ENCODE measurements at places on chromosomes 16 and 17.
A peak's percentile ranks its signal among the peaks of the same experiment; 100 is the strongest.

DNA sequence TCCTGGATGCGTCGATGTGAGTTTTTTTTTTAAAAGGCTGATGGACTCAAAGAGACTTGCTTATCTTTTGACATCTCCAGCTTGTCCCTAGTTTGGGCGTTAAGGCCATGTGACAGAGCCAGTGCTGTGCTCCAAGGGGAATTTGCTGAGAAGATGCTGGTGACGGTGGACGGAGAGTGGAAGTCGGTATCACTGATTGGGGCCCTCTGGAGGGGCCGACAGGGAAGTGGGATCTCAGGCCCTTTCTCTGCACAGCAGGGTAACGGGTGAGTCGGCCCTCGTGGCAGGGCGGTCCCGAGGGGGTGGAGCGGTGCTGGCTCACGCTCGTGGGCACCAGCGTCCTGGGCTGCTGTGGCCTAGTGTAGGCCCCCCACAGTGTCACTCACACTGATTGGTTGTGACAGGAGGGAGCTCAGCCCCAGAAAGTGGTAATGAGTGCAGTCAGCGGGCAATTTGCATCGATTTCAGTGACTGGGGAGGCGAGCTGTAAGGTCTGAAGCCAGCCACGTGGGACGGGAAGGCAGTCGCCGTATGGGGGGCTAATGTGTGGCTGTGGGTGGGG is 91.3 kb downstream of the TBC1D16 start:
- no peak for DNase-seq

- no peak for DNase-seq
Observed at GRCh38 chr17:10112962-10113361, 85.4 kb downstream of the GAS7 start.

DNA sequence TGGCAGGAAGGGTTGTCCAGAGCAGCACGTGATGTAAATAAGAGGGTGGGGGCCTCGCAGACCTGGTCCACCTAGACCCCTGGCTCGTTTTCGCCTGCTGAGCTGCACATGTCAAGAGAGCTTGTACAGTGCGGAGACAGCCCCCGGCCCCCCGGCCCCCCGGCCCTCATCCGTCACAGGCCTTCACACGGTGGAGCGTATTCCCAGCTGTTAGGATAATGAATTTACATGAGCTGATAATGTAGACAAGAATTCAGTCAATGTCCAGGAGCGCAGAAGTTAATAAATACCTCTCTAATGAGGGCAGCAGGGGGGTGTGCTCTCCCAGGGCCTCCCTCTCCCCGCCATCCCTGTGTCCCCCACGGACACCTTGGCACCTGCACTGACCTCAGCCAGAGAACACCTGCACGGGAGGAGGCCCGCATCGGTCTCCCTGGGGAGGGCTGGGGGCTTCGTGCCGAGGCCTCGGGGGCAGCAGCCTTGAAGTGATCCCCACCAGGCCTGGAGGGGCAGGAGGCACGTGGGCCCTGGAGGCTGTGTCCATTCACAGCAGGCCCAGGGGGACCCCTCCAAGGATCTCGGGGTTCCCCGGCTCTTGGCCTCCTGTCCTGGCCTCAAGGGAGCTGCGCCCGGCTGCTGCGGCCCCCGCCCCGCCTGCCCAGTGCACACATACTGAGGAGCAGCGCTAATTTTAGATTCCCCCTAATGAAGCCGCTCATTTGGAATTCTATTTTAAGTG is 14.6 kb downstream of the GSE1 start:
- no peak for DNase-seq

DNA sequence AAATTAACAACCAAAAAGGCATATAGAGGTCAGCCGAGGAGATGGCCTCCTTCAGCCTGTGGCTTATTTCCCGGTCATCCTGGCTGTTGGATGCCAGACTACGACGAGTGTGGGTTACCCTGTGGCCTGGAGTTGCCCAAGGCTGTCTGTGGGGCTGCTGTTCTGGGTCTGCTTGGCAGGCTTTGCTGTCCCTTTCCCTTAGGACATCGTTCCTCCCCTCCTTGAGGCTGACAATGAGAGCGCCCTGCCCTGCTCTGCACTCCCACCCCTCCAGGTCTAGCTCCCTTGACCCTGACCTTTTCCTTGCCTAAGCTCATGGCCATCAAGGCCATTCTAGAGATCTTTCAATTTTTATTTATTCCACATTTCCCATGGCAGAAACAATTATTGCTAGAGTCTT is 1.9 kb upstream of the CBFB start:
- DNase-seq = no peak

DNA sequence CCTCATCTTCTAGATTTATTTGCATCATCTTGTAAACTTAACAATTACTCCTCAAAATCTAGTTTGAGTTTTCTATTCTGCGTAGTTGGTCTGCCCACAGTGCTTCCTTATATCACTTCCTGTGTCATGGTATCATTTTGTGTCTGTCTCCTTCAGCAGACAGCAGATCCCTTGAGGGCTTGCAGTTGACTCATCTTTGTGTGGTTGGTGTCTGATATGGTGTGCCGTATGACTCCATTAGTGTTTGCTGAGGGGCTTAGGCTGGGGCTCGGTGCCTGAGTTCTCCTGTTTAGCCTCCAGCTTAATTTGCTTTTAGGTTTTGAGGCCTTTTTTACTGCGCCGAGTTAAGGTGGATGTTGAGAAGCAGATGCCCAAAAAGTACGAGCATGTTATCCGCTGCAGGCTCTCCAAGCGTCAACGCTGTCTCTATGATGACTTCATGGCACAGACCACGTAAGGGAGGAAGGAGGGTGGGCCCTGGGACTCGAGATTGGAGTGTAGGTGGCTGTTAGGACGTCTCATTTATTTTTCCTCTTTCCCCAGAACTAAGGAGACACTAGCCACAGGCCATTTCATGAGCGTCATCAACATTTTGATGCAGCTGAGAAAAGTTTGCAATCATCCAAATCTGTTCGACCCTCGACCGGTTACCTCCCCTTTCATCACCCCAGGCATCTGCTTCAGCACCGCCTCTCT is 16.9 kb downstream of the SRCAP start:
- DNase-seq = no peak

DNA sequence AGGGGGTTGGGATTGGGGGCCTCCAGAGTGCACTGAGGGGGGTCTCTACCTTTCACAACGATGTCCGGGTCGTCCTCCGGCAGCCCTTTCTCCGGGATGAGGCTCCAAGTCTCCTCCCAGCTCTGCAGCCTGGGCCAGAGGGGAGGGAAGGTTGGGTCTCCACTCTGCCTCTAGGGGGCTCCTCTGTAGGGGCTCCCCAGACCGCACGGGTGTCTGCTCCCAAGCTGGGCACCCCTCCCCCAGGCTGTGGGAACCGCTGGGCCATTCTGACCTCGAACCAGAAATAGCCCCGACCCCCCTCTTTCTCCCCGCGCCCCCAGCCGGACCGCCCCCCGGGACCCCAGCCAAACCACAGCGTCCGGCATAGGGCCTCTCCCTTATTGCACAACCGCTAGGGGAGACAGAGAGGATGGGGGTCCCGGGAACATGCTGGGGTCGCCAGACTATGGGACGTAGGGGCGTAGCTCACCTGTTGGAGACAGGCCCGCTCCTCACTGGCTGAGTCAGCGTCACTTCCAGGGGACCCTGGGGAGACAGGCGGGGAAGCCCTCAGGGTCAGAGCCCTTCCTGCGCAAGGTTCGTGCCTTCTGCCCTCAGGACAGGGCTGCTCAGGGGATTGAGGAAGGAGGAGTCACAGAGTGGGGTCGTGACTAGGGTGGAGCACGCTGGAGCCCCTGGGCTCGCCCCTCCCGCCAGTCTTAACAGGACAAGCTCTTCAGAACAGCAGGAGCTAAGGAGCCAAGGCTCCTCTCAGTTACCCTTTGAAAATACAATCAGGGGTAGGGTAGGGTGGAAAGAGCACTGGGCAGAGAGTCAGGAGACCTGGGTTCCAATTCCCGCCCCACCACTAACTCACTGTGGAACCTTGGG is 2.7 kb downstream of the PLEKHH3 start:
- peak; percentile 57 for DNase-seq

DNA sequence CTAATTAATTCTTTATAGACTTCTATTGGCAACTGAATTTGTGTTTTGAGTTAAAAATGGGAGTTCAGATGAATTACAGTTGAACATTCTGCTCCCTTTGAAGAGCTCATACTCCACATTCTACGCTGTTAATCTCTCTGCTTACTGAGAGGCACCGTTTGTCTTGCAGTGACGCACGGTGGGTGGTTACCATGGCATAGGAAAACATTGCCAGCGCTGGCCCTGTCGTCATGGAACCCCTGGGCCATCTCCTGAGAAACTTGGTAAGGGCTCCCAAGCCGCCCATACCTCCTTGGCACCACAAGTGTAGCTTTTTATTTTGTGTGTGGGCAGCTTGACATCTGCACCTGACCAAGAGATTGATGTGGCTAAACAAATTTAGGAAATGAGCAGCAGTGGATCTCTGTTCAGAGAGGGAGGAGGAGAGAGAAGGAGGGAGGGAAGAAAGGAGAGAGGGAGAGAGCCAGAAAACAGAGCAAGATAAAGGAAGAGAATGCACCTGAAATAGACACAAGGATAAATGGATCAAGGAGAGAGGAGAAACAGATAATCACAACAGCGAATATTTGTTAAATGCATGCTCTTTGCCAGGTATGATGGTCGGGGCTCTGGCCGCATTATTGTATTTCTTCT is 398.5 kb downstream of the HAPSTR1 start:
- DNase-seq = no peak

GRCh38 chr16:84751947-84752346 is 52.1 kb downstream of the USP10 start:
- DNase-seq = no peak

DNA sequence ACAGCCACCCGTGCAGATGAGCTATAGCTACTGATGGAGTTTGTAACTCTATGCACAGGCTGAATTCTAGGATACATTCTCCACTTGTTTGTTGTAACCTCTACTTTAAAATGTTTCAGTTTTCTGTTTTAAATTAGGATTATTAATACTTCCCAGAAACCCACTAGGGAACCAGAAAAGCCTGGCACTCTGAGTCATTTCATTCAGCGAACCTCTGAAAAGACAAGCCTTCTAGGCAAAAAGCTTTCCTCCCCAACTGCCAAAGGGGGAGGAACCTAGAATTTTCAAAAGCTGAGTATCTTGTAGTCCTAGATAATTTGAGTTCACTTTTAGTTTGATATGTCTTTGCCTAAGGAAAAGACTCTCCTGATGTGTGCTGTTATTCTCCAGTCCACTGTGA is 43.2 kb downstream of the GOSR1 start:
- DNase-seq = no peak

DNA sequence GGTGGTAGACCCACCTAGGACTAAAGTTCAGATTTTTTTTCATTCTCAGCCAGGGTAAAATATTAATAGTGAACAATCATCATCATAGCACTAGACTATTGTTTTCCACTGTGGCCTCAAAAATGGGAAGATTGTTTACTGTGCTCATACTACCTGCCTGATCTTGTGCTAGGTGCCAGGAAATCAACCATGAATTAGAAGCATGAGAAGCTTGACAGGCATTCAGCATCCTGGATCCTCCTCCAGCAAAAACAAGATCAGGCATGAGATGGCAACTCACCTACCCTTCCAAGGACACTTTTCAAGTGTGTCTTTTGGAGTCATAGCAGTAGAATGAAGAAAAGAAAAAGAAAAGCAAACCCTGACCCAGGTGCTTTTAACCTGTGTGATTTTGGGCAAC is 174.2 kb downstream of the CYLD start:
- DNase-seq = no peak

- DNase-seq = no peak
Observed at GRCh38 chr17:68141050-68141449, 105.5 kb downstream of the KPNA2 start.

GRCh38 chr17:42312285-42313130 is 24.2 kb downstream of the STAT5A start:
- peak; percentile 79 for DNase-seq

GRCh38 chr16:19654147-19654546 is 63.9 kb downstream of the KNOP1 start:
- no peak for DNase-seq

DNA sequence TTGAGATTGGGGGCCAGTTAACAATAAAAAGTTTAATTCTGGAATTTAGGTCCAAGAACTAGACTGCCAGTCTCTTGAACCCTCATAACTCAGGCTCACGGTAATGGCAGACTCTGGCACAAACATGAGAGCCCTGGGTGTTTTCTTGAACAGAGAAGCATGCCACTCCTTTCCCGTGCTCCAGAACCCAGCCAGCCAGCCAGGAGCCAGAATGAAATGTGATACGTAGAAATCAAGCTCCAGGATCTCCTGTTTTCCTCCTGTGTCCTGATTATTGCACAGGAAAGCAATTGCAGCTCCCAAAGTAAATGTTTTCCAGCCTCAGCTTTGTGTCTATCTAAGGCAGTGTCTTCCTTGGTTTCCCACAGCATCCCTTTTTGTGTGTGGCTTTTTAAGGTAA is 46.2 kb upstream of the NOL11 start:
- no peak for DNase-seq

- DNase-seq = peak; percentile 57
Observed at GRCh38 chr16:68444056-68444657, 4.2 kb downstream of the SMPD3 start.

GRCh38 chr17:36128411-36128978 is 24.9 kb downstream of the CCL4 start:
- peak; percentile 82 for DNase-seq

- no peak for DNase-seq
Observed at GRCh38 chr16:26102369-26102768, 410.6 kb downstream of the HS3ST4 start.

- DNase-seq = no peak
Observed at GRCh38 chr16:84813141-84813934, 6.4 kb upstream of the CRISPLD2 start.
